NCI-H1105 treated with DMSO at 0.1 percent for 48 hours (cell line): ENCODE measurements at places on chromosomes 4 and X.

GRCh38 chrX:10052906-10053625, 85.9 kb downstream of the CLDN34 start:
- DNase-seq: no peak

- DNase-seq: peak; percentile 57
These were observed at the start of gene GDPD2 for GRCh38 chrX:70422851-70423341. TSS of gene GDPD2 (plus strand) at chrX:70423314. CDS start at chrX:70424985, 1,671 bp downstream.

- DNase-seq: no peak
These were observed 88.4 kb downstream of the AFF2 start for GRCh38 chrX:148588649-148589310.

- DNase-seq: no peak
These were observed 51.2 kb downstream of the HMX1 start for GRCh38 chr4:8820178-8821102.

- no peak for DNase-seq
These were observed 16.2 kb downstream of the NOP14 start for GRCh38 chr4:2946812-2947600.

DNA sequence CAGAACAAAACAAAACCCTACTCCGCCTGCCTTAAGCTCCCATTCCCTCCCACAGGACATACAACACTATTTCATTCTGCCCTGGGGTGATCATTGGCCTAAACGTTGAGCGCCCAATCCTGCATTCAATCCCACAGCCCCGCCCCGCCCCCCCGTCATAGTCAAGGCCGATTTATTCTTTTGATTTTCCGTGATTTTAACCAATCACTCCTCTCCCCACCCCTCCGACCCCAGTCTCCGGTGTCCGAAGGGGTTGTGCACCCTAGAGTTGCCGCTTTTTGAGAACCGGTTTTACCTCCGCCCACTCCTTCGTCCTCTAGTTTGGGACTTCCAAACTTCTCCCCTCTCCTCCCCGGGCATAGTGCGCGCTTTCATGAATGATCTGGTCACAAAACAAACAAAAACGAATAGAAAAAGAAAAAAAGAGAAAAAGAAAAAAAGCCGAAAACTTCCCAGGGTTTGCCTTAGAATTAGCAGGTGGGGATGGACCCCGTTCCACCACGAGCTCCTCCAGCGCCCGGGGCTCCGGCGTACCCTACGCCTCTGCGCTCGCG, 446 bp upstream of the UBE2A start:
- DNase-seq: no peak
